ENCODE measurements at places on chromosomes 5 and 9.

DNA sequence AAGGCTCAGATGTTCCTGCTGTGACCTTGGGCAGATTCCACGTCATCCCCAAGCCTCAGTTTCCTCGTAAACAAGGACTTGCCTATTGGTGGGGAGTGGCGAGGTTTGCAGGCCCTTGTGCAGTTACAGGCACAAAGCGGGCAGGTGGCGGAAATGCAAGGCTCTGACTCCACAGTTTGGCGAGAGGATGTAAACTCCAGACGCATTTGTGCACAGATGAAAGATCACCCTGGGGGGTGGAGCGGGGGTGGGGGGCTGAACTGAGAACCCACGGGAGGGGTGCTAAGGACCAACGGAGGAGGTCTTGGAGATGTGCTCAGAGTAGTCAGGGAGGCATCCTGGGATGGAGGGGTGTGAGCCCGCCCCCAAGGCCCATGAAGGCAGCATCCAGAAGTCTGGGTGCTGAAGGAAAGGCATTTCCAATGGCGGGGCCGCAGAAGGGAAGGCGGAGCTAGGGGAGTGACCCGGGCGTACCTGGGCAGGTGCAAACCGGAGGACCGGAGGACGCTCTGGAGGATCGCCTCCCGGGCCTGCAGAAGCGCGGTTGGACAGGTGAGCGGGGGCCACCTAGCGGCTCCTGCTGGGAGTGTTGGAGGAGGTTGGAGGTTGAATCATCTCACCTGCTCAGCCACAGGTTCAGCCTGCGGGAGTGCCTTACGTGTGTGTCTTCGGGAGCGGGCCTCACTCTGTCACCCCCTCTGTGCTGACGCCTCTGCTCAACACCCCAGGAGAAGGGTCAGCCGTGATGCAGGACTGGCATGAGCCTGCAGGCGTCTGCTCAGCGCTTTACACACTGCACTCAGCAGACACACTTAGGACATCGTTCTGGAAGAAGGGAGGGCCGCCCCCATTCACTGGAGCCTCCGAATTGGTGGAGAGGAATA lies 1.9 kb upstream of the FIBCD1 start:
- DNase-seq = peak; percentile 84

DNA sequence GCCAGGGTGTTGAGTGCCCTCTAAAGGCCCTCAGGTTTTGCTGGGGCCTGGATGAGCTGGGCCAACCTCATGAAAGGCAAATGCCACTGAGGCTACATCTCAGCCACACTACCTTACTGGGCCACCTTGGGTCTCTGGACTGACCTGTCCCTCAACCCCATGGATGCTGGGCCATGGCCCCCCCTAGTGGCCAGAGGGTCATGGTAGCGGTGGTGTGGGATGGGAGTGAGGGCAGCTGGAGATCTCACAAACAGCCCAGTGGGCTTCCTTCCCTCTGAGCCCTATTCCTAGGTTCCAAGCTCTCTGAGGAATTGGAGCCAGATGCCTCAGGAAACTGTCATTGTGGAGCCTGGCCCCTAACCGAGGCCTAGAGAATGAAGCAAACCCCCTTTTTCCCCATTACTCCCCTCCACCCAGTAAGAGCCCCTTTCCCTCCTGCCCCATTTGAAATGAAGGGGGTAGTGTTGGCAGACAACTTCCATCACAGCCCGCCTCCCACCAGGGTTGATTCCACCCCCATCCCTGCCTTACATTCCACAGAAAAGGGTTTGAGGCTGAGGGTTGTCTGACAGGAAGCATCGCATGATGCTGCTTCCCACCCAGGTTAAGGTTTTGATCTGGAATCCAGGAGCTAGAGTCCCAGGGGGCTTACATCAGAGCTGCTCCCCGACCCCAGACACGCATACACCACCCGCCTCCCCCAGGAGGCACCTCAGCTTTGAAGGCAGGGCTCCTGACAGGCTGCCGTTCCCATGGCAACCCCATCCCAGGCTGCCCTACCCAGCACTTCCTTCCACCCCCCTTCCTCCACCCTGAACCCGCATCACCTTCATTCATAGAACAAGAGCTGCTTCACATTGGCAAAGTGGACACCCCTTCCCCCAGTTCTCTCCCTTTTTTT lies 63.9 kb downstream of the PCDH1 start:
- no peak for DNase-seq

DNA sequence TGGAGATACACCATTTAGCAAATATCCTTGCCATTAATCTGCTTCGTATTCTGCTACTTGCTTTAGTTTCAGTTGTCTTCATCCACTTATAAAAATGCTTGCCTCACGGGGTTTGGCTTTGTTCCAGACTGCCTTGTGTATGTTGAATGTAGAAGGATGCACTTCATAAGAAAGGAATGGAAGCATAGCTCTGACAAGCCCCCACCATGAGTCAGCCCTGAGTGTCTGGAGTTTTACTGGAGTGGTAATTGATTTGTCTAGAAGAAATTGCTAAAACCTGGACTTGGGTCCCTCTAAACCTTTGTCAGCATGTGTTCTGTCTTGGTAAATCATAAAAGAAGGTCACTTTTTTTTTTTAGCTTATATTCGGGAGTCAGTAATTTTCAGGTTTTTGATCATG lies 4.6 kb downstream of the TEX48 start:
- DNase-seq = peak; percentile 40

GRCh38 chr5:144832416-144832815 lies 661.7 kb downstream of the KCTD16 start:
- DNase-seq = no peak

GRCh38 chr9:137975936-137976565 lies 98.5 kb downstream of the CACNA1B start:
- no peak for DNase-seq

DNA sequence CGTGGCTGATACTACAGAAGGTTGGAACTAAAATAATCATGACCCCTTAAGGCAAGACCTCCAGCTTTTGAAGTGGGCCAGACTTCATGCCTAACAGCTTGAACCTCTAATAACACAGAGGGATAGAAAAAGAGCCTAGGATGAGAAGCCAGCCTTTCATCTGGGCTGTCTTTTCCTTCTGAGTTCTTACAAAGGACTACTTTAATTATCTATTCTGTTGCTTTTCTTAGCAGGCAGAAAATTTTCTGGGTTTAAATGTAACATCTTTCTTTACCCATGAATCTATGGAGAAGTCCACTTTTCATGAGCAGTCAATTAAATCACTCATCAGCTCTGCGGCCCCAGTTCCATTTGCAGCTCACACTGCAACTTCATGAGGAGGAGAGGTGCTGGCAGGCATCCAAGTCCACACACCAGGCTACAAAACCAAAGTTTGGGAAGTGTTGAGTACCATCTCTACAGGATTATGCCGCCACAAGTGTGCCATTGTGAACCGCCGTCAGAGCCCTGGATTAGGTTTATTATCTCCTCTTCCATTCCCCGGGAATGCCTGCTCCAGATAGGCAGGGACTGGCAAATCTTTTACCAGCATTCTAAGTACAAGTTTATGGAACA lies 192.0 kb downstream of the TLE4 start:
- DNase-seq = no peak
